ENCODE measurements at places on chromosomes 12 and 14.

DNA sequence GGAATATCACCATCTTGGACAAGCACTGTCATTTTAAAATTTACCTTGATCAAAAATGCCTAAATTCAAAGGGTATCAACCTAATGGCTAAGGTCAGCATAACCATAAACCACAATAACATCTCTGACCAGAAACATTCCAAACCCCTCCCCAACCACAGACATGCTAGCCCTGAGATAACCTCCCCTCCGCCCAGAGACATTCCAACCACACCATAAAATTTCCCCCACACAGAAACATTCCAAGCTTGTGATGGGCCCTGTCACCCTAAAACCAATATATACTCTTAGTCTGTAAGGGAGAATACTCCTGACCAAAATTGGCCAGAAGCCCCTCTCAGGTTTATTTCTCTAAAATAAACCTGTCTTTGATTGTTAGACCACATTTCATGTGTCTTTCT, 17.7 kb downstream of the EPYC start:
- no peak for DNase-seq

GRCh38 chr14:61881046-61881445, 118.8 kb downstream of the SNAPC1 start:
- no peak for DNase-seq

- DNase-seq = no peak
Observed at GRCh38 chr12:29726741-29727348, 56.9 kb downstream of the TMTC1 start.

- DNase-seq = no peak
Observed at GRCh38 chr12:109113661-109114321, 2.6 kb upstream of the ACACB start.

DNA sequence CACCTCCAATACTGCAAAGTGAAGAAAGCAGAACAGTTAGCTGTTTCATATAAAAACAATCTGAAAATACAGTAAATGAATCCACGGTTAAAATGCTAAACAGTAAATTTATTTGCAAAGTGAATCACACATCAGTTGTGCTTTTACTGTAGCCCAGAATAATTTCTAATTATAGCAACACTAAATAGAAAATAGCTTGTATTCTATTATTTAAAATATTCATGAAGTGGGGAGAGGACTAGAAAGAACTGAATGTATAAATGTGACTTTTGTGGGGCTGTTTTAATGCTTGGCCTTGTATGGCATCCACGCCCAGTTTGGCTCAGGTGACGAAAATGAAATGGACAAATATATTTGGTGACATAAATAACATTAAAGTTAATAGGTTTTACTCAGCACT, 148.2 kb downstream of the ATP23 start:
- DNase-seq = no peak

DNA sequence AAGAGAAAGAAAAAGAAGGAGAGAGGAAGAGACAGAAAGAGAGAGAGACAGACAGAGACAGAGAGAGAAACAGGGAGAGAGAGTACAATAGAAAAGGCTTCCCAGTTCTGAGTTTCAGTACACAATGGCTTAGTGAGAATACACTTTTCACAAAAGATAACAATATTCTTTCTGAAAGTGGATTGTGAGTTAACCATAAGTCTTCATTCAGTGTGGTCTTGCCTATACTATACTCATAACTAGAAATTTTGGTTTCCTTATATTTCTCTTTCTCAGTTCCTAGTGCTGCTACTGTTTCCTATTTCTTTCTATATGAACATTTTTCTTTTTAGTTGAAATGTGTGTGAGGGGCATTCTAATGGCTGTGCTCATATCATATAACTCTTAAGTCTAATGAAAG, 9.3 kb downstream of the CD163L1 start:
- DNase-seq = no peak

DNA sequence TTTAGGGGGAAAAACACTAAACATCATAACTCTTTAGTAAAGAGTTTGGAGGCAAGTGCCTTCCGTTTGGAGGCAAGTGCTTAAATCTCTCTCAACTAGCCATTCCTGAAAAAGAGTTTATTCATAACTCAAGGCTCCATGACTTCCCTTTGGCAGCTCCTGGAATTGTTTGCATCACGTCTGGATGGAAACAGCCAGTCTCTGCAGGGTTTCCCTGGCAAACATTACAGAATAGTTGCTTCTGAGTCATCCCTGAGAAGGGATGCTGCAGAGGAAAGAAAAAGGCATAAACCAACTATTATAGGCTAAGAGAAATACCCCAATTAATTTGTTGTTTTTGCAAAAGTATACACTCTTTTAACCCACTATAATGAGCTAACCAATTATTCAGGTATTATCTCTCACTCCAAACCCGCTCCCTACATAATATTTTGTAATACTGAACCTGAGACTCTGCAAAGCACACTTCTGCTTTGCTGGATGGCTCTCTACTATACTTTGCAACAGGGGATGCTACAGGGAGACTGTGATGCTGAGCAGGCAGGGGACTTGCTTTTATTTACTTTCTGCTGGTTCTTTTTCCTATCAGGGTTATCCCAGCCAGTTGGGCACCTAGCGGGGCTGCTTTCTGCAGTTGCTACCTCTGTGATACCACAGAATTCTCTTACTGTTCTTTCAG, 497.7 kb downstream of the FUT8 start:
- DNase-seq = no peak

- peak; percentile 55 for DNase-seq
Observed at GRCh38 chr14:93537951-93538350, 107.2 kb downstream of the UNC79 start.

DNA sequence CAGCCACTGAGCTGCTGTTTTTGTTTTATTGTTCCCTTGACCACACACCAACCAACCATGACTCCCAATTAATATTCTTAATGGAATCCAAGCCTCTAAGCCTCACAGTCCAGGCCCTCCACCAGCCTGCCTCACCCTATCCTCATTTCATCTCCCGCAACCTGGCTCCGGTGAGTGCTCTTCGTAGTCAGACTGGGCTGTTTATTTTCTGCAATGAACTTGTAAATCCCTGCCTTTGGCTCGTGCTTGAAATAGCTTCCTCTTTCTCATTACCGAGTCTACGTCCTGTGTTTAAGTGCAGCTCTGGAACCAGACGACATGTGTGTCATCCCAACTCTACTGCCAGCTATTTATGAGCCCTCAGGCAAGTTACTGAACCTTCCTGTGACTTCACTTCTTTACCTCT, 12.4 kb upstream of the ETFBKMT start:
- DNase-seq = peak; percentile 26

GRCh38 chr14:91396959-91397815, 20.4 kb downstream of the CCDC88C start:
- peak; percentile 74 for DNase-seq

- peak; percentile 35 for DNase-seq
Observed at GRCh38 chr12:4447151-4447550, 1.5 kb upstream of the FGF6 start.

GRCh38 chr14:21617614-21618013, 17.1 kb downstream of the OR10G2 start:
- peak; percentile 55 for DNase-seq

DNA sequence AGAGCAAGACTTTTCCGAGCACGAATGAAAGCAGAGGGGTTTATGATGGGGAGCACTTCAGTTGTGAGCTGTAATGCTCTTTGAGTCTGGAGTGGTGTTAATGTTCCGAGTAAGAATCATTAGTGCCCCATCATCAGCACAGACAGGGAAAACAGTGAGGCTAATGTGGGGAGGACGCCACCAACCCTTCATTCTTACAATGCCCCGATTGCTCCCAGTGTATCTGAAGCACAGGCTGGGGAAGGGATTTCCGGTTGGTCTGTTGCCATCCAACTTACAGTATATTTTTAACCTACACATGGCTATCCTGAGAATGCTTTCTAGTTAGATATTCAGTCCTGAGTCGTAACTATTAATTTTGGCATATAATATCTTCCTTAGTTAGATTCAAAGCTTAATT, 141.6 kb downstream of the APAF1 start:
- no peak for DNase-seq

DNA sequence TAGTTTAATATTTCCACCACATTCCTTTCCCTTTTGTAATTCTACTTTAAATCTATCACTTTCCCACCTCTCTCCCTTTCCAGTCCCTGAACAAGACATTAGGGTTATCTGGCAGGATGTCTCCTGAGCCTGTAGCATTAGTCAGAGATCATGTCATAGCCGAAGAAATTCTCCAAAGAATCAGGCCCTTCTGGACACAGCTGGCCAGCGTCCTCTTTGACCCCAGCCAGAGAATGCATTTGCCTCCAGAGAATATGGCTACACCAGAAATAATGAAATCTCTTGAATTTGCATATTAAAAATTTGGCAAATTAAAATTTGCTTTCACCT, 56.7 kb downstream of the NTF3 start:
- no peak for DNase-seq

DNA sequence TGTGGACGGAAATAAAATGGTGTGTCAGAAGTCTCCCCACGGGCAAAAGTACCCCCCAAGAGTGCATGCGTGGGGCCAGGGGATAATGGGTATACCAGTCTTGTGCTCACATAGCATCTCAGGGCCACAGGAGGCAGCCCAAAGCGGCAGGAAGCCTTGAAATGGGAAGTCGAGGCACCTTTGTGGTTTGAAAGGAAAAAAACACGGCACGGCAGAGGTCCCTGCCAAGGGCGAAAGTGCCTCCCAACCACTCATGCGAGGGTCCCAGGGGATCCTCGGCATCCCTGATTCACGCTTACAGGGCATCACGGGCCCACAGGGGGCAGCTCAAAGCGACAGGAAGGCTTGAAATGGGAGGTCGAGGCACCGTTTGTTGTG, 583.2 kb downstream of the ALG10 start:
- DNase-seq = no peak

GRCh38 chr14:45246691-45247090, 6.3 kb downstream of the MIS18BP1 start:
- DNase-seq = no peak

GRCh38 chr12:27840229-27840999, 60.4 kb upstream of the MANSC4 start:
- no peak for DNase-seq

DNA sequence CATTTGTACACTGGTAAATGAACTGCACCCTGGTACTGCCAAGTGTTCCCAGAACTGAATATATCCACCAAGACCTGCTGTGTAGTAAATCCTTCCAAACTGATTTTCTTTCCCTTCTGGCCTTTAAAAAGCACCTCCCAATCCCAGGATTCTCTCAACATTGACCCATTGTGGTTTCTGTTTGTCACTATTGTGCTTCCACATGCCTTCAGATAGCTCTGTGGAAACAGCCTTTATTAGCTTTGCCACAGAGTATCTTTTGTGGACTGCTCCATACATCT, 949 bp upstream of the KIF21A start:
- DNase-seq = no peak

DNA sequence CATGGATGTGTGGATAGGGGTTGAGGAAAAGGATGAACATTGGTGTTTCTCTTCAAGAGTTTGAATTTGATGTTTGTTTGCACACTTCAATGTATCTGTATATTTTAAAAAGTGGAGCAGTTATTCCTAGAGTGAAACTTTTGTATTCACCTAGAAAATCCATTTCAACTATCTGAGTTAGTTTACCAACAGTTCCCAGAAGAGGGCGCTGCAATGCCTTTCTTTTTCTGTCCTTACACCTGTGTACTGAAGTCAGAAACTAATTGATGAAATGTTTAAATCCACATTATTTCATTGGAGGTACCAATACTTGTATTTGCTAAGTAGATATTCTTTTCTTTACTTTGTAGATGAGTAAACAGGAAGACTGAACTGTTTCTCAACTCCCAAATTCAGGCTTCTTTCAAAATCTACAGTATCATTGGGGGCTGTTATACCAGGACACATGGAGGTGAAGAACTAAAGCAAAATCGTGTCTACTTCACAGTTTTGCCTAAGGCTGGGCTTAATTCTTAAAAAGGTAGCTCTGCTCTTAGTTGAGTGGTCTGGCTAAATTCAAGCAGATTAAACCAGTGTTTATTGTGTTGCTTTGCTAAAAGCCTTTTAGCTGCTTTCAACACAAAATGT, 26.6 kb upstream of the KLRB1 start:
- DNase-seq = peak; percentile 84

GRCh38 chr14:53996041-53996440, 39.4 kb upstream of the BMP4 start:
- DNase-seq = no peak

DNA sequence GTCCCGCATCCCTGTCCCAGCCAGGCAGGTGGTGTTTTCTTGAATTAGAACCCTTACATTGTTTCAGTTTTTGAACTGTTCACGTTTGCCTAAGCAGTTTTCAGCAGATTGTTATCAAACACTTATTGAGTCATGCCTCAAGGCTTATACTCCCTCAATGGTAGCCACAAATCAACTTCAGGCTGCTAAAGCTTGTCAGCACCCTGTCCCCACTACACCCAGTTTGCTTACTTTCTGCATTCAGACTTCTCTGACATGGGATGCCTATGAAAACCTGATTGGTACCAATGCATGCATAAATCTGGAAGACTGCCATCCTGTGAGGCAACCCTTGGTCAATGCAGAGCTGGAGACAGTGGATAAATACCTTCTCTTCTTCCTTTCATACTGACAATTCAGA, 225.4 kb downstream of the BTG1 start:
- DNase-seq = no peak

GRCh38 chr14:54147282-54147681, 190.7 kb upstream of the BMP4 start:
- DNase-seq = no peak

DNA sequence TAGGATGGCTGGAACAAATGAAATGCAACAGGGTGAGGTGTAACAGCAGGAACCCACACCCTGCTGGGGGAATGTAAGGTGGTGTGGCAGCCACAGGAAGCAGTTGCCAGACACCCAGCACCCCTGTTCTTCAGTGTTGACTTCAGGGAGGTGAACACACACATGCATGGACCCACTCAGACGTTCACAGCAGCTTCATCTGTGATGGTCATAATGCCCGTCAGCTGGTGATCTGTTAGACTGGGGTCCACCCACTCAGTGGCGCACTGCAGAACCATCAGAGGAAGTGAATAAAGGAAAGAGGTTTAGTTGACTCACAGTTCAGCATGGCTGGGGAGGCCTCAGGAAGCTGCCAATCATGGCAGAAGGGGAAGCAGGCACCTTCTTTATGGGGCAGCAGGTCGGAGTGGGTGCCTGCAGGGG, 22.7 kb upstream of the TEX22 start:
- DNase-seq = no peak

DNA sequence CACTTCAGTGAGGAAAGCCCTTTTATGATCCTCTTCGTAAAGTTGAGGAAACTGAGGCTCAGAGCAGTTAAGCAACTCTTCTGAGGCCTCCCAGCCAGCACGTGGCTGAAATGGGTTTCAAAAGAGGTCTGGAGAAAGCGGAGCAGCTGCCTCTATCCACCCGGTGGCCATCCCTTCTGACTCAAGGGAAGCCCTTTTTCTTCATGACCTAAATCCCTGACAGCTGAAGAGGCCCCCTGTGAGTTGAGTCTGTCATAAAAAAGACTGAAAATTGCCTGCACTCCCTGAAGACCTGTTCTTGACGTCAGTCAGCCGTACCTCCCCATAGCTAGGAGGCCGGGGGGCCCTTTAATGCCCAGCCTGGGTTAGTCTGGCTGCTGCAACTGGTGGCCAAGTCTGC, 10.7 kb downstream of the CMKLR1 start:
- DNase-seq = no peak

- DNase-seq = no peak
Observed at GRCh38 chr12:91718326-91718725, 427.3 kb downstream of the BTG1 start.
